Activated CD4-positive, alpha-beta T cell treated with anti-CD3 and anti-CD28 coated beads for 4 hours (primary cell): ENCODE measurements at places on chromosomes 6 and 20.

DNA sequence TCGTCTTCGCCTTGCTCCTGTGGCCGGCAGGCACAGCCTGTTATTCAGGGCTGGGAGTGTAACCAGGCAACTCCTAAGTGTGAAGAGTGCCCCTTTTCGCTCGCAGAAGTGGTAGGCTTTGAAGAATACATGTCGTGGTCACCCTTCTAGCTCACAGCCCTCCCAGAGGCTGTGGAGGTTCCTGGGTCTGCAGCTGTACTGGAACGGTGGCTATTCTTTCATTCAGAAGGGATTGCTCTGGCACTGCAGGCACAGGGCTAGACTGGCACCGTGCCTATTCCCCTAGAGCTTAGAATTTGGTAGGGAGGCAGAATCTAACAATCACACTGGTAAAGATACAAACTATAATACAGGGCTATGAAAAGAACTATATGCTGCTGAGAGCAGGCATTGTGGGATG lies 1.1 kb upstream of the SRSF12 start:
- DNase-seq, result no peak

- no peak for DNase-seq
Observed at GRCh38 chr6:38564301-38564700, 75.4 kb downstream of the BTBD9 start.

GRCh38 chr6:8738951-8739350 lies 303.6 kb upstream of the SLC35B3 start:
- no peak for DNase-seq

DNA sequence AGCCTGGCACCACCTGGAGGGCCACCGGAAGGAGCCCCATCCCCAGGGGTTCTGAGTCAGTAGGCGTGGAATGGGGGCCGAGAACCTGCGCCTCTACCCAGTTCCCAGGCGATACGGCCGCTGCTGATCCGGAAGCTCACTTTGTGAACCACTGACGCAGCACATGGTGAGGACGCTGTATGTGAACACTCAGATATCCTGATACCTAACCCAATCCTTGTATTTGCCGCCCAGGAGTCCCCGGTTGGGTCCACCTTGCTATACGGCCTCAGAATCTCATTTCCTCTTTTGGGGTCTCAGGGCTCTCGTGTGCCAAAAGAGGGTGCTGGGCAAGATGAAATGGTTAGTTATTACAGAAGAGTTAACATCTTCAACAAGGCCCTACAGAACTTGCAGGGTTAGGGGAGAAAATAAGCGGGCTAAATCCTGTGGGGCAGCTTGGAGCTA lies 604 bp upstream of the RAB5IF start:
- DNase-seq, result peak; percentile 38

DNA sequence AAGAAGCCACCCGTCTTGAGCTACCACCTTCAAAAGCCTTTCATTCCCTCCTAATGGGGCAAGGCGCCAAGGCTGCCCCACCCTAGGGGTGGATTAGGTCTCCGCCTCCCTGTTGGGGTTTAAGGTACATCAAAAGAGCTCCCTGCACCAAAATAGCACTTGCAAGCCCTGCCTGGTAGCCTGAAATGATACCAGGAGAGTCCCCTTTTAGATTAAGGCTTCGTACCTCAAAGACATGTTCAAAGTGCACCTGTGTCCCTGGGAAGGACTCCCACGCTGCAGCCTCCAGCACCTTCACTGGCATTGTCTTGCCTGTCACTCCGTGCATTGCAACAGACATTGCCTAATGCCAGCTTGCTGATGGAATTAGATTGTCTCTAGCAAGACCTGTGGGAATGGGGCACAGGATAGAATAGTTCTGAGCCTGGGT lies 15.7 kb upstream of the CDKN1A start:
- DNase-seq, result no peak

- no peak for DNase-seq
Observed at GRCh38 chr6:29499704-29500103, 11.9 kb upstream of the MAS1L start.

GRCh38 chr6:125804264-125804663 lies 13.5 kb downstream of the NCOA7 start:
- no peak for DNase-seq

DNA sequence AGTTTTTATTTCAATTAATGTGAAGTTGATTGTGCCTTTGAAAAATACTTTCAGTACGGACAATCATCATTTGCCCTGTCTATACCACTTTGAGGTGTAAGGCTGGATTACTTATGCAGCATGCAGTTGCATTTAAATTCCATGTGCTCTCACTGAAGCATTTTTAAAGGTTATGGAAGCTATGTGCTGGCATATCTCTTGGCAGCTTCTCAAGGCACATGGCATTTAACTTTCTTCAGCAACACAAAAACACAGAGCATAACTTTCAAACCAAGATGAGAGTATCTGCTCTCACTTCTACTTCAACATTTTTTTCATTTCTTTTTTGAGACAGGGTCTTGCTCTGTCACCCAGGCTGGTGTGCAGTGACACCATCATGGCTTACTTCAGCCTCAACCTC lies 360.6 kb upstream of the RUNX2 start:
- DNase-seq, result no peak

- DNase-seq, result no peak
Observed at GRCh38 chr6:141290941-141291721, 841.6 kb upstream of the GJE1 start.

GRCh38 chr6:105346052-105346451 lies 56.8 kb downstream of the PREP start:
- no peak for DNase-seq

GRCh38 chr6:79076160-79076559 lies 1.9 kb downstream of the PHIP start:
- no peak for DNase-seq

GRCh38 chr6:90955246-90955645 lies 368.4 kb upstream of the MAP3K7 start:
- no peak for DNase-seq
